ENCODE measurements at places on chromosomes 5 and 9.

- no peak for DNase-seq
Observed at GRCh38 chr5:140596321-140596741, 31.7 kb downstream of the SLC35A4 start.

DNA sequence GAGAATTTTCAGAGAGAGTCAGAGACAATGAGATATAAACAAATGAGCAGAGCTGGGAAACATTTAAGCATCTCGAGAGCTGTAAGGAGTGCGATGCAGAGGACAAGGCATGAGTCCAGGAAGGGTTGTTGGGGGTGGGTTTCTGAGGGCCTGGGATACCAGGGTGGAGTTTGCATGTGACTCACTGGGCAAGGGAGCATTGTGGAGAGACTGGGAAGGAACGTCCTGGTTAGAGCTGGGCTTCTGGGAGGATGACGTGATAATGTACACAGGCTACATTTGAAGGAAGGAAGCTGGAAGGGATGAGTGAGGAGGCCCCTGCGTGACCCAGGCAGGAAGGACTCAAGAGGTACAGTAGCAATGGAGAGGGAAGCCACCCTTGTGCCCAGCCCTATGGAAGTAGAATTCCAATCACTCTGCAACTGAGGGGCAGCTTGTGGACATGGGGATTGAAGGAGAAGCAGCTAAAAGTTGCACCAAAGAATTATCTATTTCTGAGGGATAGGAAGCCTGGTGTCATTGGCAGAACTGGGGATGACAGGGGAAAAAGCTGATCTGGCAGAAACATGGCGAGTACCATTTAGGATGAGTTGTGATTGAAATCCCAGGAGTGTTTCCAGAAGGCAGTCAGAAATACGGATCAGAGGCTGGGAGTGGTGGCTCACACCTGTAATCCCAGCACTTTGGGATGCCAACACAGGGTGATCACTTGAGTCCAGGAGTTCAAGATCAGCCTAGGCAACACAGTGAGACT is 59.3 kb upstream of the AFAP1L1 start:
- no peak for DNase-seq

GRCh38 chr5:135999406-136000139 is 29.2 kb upstream of the TGFBI start:
- DNase-seq: peak; percentile 91

DNA sequence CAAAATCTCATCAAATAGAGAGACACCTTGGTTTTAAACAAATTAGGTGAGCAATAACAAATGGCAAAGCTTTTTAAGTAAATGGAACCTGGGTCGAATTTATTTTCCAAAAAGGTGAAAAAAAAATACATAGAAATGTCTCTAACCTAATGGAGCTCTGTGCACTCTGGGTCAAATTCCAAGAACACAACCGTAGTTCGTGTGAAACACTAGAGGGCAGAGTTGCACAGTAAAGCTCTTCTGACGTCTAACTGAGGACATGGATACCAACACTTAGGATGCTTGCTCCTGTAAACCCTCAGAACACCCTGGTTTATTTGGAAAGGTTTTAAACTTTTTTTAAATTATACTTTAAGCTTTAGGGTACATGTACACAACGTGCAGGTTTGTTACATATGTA is 18.9 kb downstream of the MARCHF11 start:
- peak; percentile 69 for DNase-seq

GRCh38 chr9:11758016-11758415 is 935.2 kb upstream of the TYRP1 start:
- no peak for DNase-seq

- no peak for DNase-seq
Observed at GRCh38 chr5:134651531-134651930, 2.9 kb downstream of the SEC24A start.

DNA sequence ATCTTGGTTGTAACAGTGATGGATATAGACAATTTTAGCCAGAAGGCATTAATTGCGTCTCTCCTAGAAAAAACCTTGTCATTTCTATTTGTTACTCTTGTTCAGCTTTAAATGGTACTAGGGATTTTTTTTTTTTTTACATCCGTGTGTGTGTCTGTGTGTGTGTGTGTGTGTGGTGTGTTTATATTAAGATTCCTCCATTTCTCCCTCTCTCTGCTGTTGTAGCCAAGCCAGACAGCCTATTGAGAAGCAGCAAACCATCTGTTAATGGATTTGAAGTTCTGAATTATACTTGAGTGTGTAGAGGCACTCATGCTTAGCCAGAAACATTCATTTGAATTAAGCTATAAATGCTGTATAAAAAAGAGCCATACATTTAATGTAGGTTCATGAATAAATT is 72.3 kb downstream of the SLF1 start:
- DNase-seq: no peak

DNA sequence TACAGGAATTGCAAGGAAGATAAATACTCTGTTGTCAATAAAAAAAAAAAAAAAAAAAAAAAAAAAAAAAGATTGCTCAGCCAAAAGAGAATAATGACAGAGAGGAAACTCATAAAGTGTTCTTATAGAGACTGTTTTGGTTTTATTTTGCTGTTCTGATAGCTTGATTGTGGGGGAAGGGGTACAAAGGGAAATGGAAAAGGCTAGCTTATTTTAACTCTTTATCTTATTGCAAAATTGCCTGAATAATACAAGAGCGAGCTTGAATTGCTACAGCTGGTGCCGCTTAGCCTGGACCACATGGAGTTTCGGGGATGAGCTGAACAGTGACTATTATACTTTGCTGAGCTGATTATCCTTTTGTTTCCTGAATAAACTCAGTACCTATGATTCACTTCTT is 31.0 kb upstream of the SHISAL2B start:
- DNase-seq: no peak

GRCh38 chr5:40995801-40996586 is 75.1 kb downstream of the MROH2B start:
- DNase-seq: no peak
